ENCODE measurements at places on chromosomes 2 and 18.

DNA sequence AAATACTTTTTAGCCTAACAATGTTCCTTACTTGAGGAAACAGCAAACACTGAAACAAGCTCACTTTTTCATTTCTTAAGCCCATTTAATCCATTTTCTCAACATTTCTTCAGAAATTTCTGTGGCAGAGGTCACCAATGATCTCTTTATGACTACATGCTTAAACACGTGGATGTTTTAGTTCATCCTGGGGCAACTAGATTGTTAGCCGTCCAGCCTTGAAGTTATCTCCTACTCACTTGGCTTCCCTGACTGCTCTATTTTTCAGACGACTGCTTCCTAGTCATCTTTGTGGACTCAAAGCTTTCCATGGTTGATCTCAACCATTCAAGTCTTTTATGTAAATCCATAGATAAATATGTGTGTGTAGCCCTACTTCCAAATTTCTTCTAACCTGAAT is 24.1 kb downstream of the CD302 start:
- DNase-seq = no peak

GRCh38 chr2:112827604-112828185 is 8.9 kb downstream of the IL1B start:
- no peak for DNase-seq

DNA sequence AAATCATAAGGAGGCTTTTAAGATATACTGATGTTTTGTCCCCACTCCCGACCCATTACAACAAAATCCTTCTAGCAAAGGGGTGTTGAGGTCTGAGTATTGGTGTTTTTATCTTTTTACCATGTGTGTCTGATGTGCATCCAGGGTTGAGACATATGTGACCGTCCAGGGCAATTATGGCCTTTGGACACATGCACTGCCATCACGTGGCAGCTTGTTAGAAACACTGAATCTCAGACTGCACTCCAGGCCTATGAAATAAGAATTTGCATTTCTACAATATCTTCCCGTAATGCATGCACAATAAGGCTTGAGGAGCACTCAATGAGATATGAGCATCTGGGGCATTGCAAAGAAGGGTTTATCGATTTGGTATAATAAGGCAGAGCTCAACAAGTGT is 235.1 kb upstream of the ZNF804A start:
- DNase-seq = no peak

DNA sequence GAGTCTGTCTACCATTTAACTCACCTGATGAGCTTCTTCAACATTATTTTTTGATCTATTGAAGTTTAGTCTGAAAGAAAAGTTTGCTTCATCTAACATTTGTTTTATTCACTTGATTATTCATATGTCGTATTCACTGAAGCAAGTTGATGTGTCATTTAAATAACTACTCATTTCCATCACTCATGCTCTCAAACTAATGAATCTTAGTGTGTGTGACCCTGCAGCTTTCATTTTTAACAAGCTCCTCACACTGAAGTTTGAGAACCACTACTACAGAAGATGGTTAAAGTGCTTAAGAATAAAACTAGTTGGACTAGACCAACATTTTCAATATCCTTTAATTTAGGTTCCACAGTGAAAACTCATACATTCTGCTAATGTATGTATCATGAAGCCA is 1.8 kb upstream of the ABI2 start:
- no peak for DNase-seq

GRCh38 chr18:74303936-74304335 is 11.7 kb upstream of the C18orf63 start:
- DNase-seq = peak; percentile 76

GRCh38 chr2:230774348-230774951 is 61.8 kb downstream of the CAB39 start:
- peak; percentile 89 for DNase-seq

- DNase-seq = no peak
Observed at GRCh38 chr2:69383176-69383812, 3.7 kb downstream of the GFPT1 start.

GRCh38 chr18:56575819-56576663 is 62.4 kb downstream of the TXNL1 start:
- peak; percentile 77 for DNase-seq

All from fibroblast of lung (primary cell).